HEK293T (cell line): ENCODE measurements at places on chromosomes 12 and 14.
A peak's percentile ranks its signal among the peaks of the same experiment; 100 is the strongest.

GRCh38 chr14:92413379-92413778, 90.4 kb downstream of the SLC24A4 start:
- no peak for DNase-seq

DNA sequence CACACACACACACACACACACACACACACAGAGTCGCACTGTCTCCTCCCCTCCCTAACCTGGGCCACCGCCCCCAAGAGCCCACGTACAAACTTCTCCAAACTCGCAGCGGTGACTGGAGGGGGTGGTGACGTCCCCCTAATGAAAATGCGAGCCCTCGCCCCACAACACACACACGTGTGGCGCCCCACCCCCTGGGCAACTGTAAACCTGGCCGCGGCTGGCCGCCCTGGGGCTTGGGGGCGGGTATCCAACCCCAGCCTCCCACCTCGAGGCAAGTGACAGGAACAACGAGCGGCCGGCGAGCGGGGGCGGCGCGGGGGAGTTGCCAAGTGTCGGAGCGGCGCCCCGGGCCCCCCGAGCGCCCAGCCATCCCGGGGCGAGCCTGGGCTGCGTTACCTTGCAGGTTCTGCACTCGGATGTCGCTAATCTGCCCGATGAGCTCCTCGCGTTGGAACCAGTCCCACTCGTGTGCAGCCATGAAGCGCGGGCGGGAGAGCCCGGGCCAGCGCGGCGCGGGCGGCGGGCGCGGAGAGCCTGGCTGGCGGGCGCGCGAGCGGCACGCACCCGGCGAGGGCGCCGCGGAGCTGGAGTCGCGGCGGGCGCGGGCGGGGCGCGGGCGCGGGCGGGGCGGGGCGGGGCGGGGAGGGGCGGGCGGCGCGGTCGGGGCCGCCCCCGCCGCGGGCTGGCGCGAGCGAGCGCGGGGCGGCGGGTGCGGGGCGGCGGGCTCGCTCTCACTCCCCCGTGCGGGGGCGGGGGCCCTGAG, at the start of gene CLMN:
Gene CLMN (minus strand): TSS at position 597 of the 766 bp plus-strand sequence. CDS start 116 bp downstream, at position 481.
- peak; percentile 64 for DNase-seq

GRCh38 chr12:45828402-45828801, 98.9 kb downstream of the ARID2 start:
- no peak for DNase-seq

GRCh38 chr14:24692382-24693352, 58.7 kb upstream of the GZMB start:
- DNase-seq: no peak

DNA sequence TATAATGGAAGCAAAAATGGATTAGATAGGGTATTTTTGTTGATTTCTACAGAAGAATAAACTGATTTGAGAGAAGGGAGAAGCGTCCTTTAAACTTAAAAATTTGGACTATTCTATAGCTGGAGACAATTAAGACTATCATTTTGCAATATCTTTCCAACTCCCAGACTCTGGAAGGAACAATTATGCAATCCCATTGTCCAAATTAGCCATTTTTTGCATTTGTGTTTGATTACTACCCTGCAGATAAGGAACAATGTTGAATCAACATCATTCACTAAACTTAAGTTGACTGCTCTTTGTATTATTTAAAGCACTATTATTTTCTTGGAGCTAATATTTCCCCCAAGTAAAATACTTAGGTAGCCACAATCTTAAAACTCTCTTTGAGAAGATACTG, 34.8 kb upstream of the SELPLG start:
- no peak for DNase-seq

DNA sequence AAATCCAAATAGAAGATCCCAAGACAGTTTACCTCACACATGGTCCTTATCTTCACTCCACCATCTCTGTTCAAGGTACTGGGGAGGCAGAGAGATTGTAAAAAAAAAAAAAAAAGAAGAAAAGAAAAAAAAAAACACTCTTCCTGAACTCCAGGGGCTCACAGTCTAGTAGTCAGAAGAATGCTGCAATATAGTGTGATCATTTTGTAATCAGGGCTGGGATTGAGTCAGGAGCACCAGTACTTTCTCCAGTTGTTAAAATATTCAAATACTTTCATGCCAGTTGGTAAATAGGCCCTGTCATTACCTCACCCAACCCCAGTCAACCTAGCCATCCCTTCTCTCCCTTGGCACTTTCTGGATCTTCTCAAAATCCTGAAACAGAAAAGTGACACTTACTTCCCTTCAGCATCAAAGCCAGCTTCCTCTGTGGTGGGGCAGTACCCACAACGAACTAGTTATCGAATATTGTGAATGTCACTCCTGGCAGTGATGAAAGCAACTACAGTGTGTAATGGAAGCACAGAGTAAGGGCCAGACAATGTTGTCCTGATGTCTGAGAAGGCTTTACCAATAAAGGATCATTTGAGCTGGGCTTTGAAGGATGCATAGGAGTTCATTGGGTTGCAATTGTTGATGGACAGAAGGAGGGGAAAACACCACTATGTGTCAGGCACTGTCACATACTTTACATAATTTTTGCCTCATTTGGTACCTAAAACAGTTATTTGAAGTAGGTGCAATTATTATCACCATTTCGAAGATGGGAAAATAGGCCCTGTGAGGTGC, 44.3 kb upstream of the HSPB8 start:
- no peak for DNase-seq

DNA sequence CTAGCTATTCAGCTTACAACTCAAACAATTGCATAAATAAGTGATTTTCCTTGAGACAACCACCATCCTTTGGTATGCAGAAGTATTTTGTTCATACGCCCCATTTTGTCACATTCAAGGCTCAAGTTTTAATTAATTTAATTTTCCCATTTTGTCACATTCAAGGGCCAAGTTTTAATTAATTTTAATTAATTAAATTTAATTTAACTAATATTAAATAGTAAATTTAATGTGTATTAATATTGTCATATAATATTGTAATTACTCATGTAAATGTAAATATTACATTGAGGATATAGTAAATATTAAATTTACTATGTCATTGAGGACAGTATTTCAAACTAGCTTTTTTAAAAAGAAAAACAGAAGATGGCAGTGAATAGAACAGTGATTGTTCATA, 216.8 kb upstream of the GARIN2 start:
- no peak for DNase-seq

GRCh38 chr12:115470977-115471376, 787.0 kb upstream of the TBX3 start:
- no peak for DNase-seq

DNA sequence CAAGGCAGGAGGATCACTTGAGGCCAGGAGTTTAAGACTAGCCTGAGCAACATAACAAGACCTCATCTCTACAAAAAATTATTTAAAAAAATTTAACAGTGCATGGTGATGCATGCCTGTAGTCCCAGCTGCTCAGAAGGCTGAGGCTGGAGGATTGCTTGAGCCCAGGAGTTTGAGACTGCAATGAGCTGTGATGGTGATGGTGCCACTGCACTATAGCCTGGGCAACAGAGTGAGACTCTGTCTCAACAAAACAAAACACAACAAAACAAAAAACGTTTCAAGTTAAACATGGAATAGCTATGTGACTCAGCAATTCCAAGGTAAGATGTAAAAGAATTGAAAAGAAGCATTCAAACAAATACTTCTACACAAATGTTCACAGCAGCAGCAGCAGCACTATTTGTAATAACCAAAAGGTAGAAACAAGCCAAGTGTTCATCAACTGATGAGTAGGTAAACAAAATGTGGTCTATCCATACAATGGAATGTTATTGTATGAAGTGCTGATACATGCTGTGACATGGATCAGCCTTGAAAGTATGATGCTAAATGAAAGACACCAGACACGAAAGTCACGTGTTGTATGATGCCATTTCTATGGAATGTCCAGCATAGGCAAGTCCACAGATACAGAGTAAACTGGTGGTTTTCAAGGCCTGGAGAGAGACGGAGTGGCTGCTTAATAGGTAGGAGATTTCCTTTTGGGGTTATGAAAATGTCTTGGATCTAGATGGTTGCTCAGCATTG, 31.4 kb downstream of the CFAP251 start:
- DNase-seq: no peak

GRCh38 chr12:97943359-97943758, 480.8 kb downstream of the RMST start:
- no peak for DNase-seq

DNA sequence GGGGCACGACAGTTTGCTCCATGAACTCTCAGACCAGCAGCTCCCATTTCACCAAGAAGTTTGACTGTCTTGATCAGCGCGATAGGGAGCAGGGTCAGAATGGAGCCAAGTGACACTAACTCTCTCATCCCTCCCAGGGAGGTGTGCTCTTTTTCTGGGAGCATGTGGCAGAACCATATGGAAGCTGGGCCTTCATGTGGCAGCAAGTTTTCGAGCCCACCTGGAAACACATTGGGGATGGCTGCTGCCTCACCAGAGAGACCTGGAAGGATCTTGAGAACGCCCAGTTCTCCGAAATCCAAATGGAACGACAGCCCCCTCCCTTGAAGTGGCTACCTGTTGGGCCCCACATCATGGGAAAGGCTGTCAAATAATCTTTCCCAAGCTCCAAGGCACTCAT, 24.0 kb downstream of the ITGA7 start:
- DNase-seq: no peak

DNA sequence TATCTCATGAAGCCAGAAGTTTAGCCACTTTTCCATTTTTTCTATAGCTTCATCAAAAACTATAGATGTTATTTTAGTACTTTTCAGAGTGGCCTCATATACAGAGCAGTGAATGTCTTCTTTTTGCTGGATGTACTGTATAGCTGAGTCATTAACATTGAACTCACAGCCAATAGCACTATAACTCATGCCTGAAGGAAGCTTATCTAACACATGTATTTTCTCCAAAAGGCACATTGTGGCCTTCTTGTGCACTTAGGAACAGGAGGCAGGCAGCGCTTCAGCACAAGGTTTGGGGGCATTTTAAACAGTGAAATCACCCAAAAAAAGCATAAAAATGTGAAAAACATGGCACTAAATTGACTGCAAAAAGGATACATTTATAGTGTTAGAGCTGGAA, 336.8 kb upstream of the TMTC1 start:
- DNase-seq: no peak

DNA sequence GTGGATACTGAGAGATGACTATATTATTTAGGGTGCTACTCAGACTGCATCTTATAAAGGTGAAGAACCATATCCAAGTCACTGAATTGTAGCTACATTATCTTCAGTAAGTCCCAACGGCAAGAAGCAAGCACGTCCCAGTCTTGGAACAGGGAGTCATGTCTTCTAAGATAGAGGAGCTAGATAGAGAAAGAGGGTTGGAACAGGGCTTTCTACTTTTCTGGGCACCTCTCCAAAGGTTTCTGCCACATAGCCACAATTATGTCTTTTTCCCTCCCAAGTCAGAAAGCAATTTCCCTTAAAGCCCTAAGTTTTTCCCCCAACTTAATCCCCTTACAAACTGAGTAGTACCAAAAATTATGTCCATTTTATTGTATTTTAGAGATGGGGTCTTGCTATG, 22.4 kb downstream of the MAPK1IP1L start:
- DNase-seq: no peak

DNA sequence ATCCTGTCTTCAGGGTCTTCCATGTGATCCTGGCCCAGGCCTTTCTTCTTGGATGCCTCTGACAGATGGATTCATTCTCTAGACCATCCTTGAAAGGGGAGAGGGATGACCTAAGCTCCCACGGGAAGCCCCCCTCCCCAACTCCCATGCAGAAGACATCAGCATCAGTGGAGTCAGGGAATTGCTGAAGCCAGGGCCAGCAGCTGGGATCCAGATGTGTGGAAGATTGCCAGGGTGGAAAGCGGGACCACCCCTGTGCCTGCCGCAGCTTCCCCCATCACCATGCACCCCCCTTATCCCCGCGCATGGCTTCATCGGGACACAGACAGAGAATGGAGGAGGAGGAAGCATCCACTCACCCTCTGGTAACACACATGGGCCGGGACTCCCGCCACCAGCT, 183.6 kb upstream of the PRMT8 start:
- no peak for DNase-seq

GRCh38 chr14:71320734-71321573, 413.7 kb downstream of the PCNX1 start:
- peak; percentile 59 for DNase-seq

GRCh38 chr12:59650588-59651228, 54.9 kb downstream of the SLC16A7 start:
- peak; percentile 3 for DNase-seq

DNA sequence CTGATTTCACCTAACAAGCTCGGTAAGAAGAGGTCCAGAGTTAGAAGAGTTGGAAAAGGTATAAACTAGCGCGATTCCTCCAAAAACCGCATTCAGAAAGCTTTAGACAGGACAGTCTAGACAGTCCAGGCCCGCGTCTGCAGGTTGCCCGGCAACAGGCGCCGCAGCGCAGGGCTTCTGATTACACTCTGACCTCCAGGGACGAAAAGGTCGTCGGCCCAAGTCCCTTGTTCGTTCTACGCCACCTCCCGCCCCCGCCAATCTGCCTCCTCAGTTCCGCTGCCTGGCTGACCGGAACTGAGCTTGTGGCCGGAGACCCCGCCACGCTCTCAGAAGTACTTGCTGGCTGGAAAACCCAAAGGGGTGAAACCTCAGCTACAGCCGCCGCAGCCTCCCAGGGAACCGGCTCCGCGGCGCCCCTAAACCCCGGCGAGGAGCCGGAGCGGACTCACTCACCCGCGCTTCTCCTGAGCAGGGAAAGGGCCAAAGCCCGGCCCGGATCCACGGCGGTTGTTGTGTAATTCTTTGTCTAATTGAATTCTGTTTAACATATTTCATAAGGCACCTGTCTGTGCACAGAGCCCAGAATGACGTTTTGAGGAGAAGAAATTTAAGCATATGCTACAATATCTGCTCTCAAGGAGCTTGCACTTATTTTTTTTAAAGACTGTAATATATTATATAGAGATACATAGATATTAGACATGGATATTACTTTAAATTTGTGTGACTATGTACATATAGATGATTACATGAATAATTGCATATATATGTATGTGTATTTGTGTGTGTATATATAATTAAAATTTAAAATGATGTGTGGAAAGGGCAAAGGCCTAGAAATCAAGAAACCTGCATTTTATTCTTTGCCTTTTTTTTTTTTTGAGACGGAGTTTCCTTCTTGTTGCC, at the start of gene CAPS2:
Gene CAPS2 (minus strand): TSS at position 407 of the 909 bp plus-strand sequence. CDS start 3,826 bp downstream, outside the sequence.
- DNase-seq: peak; percentile 79

- no peak for DNase-seq
Observed at GRCh38 chr12:57765003-57765697, 1.7 kb downstream of the CYP27B1 start.

GRCh38 chr12:12086973-12087692, 16.4 kb downstream of the BCL2L14 start:
- no peak for DNase-seq
